ENCODE measurements at places on chromosomes 11 and 22. TPM values are rescaled to one million over a fixed set of nuclear protein-coding genes. Genes with fewer than 3 reads are reported as not detected.
A peak's percentile ranks its signal among the peaks of the same experiment; 100 is the strongest.

DNA sequence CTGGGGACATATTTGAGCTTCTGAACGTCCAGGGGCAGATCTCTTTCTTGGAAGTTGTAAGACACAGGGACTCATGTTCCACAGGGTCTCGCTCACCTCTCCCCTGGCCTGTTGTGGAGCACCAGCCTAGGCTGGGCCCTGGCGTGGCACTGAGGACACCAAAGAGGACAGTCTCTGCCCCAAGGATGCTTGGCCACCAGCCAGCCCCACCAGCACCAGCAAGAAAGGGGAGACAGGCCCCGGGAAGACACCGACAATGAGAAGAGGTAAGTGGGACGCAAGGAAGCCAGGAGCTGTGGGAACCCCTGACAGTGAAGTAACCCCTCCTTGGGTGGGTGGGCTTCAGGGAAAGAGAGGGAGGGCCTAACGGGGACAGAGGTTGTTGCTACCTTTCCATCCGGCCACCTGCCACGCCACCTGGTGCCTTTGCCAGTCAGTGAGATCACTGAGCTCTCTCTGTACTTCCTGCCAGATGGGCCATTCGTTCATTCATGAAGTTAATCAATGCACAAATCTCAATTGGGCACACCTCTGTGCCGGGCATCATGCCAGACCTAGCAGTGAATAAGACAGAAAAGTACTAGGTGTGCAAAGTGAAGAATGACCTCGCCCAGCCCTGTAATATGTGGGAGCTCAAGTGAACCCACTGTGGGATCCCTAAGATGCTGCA is 11.1 kb downstream of the APOL5 start:
- no peak for DNase-seq

DNA sequence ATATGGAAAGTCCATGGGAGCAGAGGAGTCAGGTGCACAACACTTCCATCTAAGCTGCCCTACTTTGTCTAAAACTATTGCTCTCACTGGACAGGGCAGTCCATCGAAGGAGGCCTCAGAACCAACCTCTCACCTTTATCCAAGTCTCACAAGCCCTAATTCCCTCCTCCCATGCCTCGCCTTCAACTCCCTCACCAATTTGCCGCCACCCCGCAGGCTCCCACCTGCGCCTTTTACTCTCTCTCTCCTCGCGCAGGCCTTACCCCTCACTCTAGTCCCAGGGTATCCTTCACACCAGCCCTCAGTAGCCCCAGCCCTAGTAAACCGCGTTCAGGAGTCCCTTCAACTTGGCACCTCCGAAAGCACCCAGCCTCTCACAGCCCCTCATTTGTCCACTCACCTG is 451 bp downstream of the FHIP1B start:
- peak; percentile 7 for DNase-seq

TIMP3 gene
- polyA plus RNA-seq = 375 TPM

C1QTNF6 gene
- 7.4 TPM for polyA plus RNA-seq

DNA sequence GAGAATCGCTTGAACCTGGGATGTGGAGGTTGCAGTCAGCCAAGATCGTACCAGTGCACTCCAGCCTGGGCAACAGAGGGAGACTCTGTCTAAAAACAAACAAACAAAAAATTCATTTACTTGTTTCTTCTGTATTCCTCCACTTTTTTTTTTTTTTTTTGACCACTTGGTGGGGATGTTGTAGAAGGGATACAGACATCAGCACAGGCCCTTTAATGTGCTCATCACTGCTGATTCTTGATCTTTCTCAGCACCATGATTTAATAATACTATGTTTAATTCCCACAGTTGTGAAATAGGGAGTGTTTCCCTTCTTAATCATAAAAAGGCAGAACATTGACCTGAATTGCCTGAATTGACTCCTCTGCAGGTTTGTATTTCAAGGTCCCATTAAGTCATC is 4.5 kb downstream of the TTC9C start:
- DNase-seq = no peak

ADSL gene
- polyA plus RNA-seq = 112 TPM

DNA sequence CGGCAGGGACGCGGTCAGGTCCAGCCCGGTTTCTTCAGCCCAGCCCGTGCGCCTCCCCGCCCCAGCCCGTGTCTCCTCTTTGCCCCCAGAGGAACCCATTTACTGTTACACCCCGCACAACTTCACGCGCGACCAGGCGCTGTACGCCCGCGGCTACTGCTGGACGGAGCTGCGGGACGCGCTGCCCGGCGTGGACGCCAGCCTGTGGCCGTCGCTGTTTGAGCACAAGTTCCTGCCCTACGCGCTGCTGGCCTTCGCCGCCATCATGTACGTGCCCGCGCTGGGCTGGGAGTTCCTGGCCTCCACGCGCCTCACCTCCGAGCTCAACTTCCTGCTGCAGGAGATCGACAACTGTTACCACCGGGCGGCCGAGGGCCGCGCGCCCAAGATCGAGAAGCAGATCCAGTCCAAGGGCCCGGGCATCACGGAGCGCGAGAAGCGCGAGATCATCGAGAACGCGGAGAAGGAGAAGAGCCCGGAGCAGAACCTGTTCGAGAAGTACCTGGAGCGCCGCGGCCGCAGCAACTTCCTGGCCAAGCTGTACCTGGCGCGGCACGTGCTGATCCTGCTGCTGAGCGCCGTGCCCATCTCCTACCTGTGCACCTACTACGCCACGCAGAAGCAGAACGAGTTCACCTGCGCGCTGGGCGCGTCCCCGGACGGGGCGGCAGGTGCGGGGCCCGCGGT is 6.5 kb downstream of the PANX2 start:
- no peak for DNase-seq

GRCh38 chr11:96001037-96001436 is 77.1 kb upstream of the MTMR2 start:
- DNase-seq = peak; percentile 64

- DNase-seq = no peak
Observed at GRCh38 chr11:9839550-9839949, 175.7 kb downstream of the SWAP70 start.

DNA sequence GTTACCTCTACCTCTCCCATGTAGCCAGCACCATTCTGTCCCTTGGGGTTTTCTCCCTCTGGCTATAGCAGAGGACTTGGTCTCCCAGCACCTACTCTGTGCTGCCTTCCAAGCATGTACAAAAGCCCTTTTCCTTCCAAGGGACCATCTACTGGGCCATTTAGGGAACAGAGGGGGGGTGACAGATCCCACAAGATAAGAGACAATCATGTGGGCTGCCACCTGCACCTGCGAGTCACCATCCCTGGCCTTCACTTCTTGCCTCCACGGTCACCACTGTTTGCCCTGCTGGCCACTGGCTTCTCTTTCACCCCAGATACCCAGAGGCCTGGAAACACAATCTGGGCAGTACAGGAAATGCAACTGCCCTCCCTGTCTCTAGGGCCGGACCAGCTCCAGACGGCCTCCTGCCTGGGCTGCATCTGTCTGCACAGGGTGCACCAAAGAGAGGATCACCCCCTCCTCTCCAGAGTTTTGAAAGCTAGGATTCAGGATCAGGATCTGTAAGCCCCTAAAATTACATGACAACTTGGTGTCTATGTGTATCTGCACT is 160.8 kb upstream of the NECTIN1 start:
- no peak for DNase-seq

GRCh38 chr11:126136507-126136906 is 73.8 kb upstream of the CDON start:
- peak; percentile 95 for DNase-seq

DNA sequence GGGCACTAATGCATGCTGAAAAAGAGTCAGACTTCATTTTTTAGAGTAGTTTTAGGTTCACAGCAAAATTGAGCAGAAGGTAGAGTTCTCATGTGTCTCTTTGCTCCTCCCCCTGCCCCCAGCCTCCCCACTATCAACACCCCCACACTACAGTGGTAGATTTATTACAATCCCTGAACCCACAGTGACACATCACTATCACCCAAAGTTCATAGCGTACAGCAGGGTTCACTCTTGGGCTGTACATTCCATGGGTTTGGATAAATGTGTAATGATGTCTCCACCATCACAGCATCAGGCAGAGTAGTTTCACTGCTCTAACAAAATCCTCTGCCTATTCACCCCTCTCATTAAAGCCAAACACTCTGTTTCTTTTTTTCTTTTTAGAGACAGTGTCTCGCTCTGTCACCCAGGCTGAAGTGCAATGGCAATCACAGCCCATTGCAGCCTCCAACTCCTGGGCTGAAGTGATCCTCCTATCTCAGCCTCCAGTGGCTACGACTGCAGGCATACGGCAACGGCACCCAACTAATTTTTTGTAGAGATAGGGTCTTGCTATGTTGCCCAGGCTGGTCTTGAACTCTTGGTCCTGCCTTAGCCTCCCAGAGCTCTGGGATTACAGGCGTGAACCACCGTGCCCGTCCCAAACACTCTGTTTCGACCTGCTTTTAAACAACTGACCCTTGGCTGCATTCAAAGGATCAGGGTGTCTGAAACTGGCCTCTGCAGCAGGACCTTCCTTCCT is 4.1 kb downstream of the BEST1 start:
- DNase-seq = no peak

- no peak for DNase-seq
Observed at GRCh38 chr11:7422544-7423331, 62.6 kb upstream of the OLFML1 start.

DNA sequence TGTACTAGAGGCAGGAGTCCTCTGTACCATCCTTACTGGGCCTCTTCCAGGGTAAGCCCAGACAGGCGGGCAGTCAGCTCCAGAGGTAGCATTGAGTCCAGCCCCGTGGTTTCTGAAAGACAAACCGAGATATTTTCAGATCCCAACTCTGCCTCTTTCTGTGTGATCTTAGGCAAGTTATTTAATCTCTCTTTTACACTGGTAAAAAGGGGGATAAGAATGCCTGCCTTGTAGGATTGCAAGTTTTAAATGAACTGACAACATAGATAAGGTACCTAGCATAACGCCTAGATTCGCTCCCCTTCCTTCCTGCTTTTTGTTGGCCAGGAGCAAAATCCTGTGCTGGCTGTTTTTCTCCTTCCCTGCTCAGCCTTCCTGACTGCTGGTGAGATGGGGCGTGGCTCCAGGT is 56.4 kb upstream of the NNMT start:
- DNase-seq = no peak

DNA sequence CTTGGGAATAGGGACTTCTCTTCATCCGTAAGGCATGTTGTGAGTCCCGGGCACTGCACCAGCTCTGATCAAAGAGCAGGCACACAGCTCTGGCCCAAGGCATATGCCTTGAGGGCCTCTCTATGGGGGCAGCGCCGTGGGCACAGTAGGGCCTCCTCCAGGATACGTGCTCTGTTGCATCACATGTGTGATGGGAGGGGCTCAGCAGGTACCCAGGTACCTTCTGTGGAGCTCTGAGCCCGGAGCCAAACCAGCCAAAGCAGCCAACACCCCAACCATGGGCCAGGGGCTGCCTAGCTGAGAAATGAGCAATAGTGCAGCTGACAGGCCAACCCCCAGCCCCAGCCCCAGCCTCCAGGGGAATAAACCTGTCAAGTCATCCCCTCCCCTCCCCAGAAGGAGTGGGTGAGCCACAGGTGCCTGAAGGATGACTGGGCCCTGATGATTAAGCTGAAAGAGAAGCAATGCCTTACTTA is 79.7 kb upstream of the SHISAL1 start:
- peak; percentile 40 for DNase-seq

Measured in fibroblast of lung (primary cell).